ENCODE measurements at places on chromosomes 2 and 18.

DNA sequence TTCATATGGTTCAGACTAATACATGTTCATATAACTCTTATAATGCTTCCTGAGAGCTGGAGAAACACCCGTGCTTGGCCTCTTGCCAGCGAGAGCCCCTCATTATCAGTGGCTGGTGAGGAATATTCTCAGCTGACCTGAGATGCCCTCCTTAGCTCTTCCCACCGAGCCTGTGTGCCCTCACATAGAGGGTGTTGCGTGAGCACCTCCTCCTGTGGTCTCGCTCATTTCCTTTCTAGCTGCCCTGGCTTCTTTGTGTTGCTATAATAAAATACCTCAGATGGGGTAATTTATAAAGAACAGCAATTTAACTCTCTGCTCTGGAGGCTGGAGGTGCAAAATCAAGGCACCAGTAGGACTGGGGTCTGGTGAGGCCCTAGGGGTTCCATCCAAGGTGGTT, 80.5 kb upstream of the ALKAL2 start:
- no peak for DNase-seq

DNA sequence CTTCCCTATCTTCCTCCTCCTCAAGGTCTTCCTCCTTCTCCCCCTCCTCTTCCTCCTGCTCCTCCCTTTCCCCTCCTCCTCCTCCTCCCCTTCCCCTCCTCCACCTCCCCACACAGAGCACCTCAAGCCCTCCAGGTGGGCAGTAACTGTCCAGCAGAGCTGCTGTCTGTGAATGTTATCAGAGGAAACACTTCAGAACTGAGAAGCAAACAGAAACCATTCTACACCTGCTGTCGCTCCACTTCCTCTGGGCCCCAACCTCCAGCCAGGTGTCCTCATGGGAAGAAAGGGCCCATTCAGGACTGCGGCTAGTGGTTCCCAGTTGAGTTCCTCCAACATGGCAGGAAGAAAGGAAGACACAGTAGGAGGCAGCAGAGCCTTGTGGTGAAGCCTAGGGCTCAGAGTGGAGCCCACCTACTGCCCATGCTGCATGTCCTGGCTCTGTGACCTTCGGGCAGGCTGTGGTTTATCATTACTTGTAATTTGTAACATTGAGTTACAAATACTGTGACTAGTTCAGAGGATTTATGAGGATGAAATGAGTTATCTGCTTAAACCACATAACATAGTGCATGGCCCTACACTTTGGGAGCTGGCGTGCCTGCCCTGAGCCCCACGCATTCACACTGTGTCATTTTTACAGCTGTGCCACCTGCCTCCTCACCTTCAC, 165.9 kb upstream of the ID2 start:
- DNase-seq = no peak

DNA sequence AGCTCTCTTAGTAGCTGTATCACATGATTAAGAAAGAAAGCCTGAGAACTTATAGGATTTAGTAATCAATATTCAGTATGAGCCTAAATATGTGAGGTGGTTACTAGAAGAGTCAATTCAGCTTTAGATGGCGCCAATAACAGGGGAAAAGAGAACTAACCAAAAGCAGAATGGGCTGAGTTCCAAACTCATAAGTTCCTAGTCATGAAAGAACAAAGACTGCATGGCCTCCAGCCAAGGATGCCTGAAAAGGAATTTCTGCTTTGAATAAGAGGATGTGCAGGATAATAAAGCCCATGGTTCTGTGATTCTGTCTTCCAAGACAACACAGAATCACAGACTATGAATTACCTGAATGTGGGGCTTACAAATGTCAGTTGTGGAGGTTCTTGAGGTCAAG, 196.5 kb downstream of the SATB2 start:
- DNase-seq = peak; percentile 81

GRCh38 chr18:398935-399630, 101.4 kb downstream of the COLEC12 start:
- no peak for DNase-seq

DNA sequence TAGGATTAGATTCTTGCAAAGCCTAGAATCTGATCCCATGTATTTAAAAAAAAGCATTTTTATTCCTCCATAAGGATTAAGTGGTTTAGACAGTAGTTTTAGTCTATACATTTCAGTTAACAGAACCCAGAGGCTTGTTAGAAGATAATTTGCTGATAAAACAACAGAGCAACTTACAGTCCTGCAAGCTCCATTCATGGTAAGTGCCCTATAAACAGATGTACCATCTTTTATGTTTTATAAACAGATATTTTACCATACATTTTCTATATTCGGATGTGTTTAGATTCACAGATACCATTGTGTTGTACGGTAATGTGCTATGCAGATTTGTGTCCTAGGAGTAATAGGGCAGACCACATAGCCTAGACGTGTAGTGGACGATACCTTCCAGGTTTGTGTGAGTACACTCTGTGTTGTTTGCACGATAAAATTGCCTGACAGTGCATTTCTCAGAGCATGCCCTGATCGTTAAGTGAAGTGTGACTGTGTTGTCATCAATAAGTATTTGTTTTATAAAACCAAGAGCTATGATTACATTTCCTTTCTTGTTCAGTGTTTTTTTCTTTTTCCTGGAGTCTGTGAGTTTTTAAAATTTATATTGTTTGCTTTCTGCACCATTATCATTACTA, 54.2 kb downstream of the CERS6 start:
- no peak for DNase-seq

DNA sequence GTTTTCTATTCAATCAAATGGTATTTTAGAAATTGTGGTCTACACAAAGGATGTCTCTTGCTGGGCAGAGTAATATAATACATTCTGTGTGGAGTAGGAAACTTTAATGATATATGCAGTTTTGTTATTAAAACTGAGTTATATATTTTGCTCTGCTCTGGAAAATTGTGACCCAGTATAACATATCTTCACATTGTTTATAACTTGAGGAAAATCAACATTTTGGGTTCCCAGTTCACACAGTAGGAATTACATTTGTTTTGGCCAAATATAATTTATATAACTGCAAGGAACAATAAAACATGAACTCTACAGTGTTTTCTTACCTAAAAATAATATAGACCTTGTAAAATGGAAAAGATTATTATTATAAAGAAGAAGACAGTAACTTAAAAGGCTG, 372.4 kb downstream of the OSR1 start:
- no peak for DNase-seq

- DNase-seq = no peak
These were observed 11.3 kb downstream of the CYP26B1 start for GRCh38 chr2:72136331-72136730.

DNA sequence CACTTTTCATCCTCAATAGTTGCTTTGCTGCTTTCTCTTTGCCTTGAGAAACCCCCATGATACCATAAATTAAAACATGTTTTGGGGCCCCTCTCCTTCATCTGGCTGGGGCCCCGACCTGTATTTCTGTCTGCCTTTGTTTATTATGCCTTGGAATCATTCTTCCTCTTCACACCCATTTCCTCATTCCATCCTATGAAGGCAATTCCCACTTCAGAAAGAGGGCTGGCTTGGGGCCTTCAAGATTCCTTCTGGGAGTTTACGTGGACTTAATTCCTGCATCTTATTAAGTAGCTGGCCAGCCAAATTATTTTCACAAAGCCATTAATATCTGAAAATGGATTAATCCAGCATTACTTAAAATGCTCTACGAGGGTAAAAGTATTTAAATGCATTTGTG, 6.8 kb upstream of the LRRTM1 start:
- no peak for DNase-seq

- peak; percentile 99 for DNase-seq
These were observed 18.2 kb upstream of the DAW1 start for GRCh38 chr2:227853204-227853629.

DNA sequence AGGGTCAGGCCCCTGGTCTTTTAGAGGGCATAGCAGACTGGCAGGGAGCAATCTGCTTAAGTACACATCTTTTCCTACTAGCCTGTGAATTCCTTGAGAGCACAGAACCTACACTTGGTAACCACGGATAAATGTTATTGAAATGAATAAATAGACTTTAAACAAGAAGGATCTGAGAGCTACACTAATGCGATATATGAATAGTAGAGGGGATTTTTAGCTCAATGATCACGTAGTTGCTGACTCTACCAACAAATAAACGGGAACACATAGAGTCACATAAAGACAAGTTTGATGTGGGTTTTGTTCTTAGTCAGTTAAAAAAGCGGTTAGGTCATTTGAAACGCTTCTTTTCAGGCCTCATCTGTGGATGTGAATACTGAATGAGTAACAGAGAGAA, 290.3 kb upstream of the CCDC68 start:
- peak; percentile 49 for DNase-seq

- DNase-seq = no peak
These were observed 221.4 kb downstream of the CLIP4 start for GRCh38 chr2:29336341-29337241.

DNA sequence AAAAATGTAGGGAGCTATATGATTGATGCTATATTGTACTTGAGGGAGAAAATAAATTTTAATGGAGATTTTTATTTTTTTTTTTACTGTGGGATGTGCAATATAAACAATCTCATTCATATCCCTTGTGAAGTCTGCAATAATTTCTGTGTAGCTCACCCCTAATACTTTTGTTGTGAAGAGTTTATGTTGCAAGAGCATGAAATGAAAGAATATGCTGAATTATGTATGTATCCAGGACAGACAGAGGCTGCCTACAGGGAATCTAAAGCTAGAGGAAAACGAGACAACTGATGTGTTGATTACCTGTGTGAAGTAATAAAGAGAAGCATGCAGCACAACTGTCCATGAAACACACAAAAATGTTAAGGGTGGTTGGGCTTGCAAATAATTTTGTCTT, 643.3 kb downstream of the DCDC2C start:
- no peak for DNase-seq

DNA sequence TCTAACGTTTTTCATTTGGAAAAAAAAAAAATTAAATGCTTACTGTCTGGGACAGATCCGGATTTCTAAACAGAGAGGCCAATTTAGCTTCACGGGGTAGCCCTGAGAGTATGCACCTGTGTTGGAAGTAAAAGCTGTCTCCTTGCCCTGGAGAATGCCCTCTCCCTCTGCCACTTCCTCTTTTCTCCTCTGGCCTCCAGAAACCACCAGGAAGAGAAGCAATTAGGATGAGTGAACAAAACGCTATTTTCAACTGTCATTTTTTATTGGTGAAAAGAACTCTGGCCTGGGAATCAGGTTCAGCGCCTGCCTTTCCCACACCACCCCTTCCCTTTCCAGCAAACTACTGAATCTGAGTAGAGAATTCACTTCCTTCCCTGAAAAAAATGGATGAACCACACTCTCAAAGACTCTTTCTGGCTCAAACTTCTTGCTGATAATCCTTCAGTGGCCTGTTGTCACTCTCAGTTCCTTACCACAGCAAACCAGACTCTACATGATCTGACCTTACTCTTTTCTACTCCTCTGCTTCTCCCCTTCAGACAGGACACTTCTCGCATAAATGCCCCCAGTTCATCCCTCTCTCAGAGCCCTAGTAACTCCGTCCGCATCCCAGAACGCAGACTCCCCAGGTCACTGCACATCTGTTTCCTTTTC, 29.8 kb downstream of the KLF7 start:
- no peak for DNase-seq
